ENCODE measurements at places on chromosomes 1 and 21.

- DNase-seq: no peak
Observed at GRCh38 chr1:99675292-99675691, 29.4 kb downstream of the PALMD start.

- DNase-seq: no peak
Observed at GRCh38 chr1:26280333-26281042, 602 bp downstream of the SH3BGRL3 start.

- no peak for DNase-seq
Observed at GRCh38 chr1:70893381-70893780, 154.2 kb downstream of the PTGER3 start.

DNA sequence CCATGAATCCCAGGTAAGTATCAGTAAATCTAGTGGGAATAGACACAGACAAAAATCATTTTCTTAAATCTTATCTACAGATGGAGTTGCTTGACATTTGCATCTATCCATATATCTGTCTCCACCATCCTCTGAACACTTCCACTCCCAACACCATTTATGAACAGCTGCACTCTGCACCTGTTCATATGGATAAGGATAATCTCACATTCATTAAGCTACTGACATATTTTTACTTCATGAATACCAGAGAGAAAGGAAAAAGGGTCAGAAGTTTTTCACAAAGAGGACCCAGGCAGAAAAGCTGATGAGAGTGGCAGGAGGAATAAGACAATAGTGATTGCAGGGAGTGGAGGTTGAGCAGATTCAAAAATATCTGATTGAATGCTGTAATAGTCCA lies 222.6 kb downstream of the DNAH14 start:
- no peak for DNase-seq

- no peak for DNase-seq
Observed at GRCh38 chr1:235073968-235074522, 54.6 kb downstream of the TOMM20 start.

DNA sequence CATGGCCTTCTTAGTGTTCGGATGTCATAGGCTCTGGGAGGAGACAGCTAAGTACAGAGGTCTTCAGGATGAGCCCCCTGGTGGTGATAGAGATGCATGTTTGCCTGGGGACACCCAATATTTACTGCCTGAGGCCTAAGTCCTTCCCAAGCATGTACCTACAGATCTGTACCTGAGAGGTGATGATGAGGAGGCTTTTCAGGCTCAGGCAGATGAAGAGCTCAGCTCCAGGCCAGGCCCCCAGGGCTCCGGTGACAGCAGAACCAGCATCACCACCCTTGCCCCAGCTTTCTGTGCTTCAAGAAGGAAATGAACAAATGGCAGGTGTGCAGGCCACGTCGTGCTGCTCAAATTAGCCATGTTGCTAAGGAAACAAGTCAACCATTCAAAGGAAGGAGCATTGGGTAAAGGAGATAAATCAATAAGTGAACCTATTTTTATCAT lies 21.1 kb downstream of the CACNA1E start:
- DNase-seq: no peak

DNA sequence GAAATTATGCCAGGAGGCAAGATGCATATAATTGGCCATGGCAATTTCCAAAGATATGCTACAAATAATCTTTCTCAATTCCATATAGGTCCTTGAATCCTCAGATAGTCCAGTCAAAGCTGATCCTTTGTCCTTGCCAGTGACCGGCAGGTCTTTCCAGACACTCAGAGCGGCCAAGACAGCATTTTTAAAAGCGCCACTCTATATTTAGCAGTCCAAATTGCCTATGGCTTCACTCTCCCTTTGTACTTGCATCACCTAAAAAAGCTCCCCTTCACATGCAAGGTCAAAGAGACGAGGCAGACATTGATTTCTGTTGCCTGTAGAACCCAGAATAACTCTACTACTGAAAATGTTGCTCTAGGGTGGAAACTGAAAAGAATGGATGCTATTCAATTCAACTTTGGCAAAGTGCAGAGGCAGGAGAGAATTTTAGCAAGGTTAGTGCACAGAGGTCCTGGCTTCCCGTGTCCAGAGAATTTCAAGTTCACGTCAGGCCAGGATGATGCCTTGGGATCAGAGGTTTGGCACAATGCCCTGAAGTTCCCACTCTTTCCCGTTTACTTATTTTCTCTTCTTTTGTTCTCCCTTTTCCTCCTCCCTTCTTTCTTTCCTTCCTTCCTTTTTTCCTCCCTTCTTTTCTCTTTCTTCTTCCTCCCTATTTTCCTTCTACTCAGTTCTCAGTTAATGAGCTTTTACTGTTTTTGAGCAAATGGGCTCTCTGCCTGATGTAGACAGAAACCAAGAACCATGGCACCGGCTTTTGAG lies 108.5 kb downstream of the KCNK1 start:
- DNase-seq: no peak

GRCh38 chr1:109917768-109918606 lies 7.3 kb downstream of the CSF1 start:
- DNase-seq: no peak

GRCh38 chr1:96710708-96711477 lies 10.7 kb upstream of the PTBP2 start:
- DNase-seq: no peak

- DNase-seq: no peak
Observed at GRCh38 chr1:109498161-109498801, 4.4 kb downstream of the CYB561D1 start.

DNA sequence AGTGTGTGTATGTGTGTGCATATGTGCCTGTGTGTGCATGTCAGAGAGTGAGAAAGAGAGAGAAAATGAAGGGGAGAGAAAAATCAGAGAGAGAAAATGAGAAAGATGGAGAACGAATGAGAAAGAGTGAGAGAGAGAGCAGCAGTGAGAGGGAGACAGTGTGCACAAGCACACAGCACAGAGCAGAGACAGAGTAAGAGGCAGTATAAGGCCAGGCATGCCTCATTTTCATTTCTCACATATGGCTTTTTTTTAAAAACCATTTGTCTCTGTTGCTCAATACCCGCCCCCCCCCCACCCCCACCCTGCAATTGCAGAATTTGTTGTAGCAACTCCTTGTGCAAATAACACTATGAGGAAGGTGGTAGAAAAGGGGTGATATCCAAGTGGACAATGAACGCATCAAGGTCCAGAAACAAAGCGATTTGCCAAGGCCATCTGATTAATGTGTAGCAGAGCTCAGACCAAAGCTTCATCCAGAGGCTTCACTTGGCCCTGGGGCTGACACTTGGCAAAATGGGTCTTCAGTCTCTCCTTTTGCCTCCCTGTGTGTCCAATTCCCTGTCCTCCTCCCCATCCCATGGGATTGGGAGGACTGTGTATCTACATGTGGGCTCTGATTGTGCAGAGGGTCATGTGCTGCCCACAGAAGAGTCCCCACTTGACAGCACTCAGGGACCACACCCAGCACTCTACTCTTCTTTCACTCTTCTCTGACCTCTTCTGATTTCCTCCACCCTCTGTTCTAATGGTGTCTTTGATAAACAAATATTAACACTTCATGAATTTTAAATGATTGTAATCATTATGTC lies 38.9 kb upstream of the HSD3B1 start:
- DNase-seq: no peak

GRCh38 chr1:46488343-46489168 lies 1.1 kb upstream of the DMBX1 start:
- DNase-seq: no peak

GRCh38 chr1:8006037-8006963 lies 19.8 kb downstream of the ERRFI1 start:
- no peak for DNase-seq

- DNase-seq: no peak
Observed at GRCh38 chr1:244173240-244173639, 122.2 kb downstream of the ZBTB18 start.

- DNase-seq: no peak
Observed at GRCh38 chr1:63967901-63968300, 194.1 kb downstream of the ROR1 start.

GRCh38 chr1:21258331-21259134 lies 31.7 kb downstream of the ECE1 start:
- DNase-seq: no peak

DNA sequence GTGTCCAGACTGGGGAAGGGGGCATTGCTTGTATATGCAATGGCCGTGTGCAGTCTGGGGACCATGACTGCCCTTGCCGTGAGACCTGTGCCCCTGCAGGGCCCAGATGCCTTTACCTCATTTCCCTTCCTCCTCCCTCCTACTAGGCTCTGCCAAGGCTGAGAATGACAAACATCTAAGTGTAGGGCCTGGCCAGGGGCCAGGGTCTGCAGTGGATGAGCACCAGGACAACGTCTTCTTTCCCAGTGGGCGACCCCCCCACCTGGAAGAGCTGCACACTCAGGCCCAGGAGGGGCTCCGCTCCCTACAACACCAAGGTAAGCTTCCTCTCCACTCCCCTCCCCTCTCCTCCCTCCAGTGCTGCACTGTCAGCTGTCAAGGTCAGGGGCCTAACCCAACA lies 49.5 kb downstream of the YARS1 start:
- DNase-seq: no peak

DNA sequence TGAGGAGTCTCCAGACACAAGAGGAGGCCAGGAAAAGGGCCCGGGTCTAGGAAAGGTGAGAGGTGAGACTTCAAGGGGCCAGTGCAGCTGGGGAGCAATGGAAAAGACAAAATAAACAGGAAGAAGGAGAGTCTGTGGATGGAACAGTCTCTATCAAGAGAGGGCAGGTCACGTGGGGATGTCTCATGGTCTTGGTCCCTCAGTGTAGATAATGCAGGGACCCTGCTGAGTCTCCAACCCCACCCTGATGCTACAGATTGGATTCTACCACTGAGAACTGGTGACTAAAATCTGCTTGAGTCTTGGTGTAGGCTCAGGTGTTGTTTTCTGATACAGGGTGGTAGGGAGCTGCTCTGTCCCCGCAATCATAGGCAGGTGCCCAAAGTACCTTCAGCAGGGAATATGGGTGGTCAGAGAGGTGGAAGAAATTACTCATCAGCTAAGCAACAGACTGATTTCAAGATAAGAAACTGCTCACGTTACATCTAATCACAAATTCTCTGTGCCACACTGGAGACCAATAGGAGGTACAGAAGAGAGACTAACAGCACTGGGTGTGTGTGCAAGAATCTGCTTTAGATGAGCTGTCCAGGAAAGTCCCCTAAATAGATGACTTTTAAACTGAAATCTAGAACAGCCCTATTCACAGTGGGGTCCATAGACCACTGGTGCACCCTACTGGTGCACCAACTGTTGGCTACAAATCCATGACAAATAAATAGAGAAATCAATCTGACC lies 101.5 kb upstream of the TLR5 start:
- no peak for DNase-seq

DNA sequence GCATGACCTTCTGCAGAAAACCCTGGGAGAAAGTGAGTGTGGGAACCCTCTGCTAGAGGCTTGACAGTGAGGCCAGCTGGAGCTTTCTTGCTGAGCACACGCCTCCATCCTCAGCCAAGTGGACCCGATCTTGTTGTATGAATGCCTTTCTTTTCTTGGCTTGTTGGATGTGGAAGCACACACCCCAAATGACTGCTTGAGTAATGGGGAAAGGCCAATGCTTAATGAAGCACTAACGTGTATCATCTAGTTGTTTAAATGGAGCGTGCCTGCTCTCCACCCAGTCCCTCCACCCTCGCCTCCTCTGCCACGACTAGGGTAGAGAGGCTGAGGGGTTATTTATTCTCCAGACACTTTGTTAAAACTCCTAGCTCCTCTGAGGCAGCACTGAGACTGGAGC lies 54.3 kb upstream of the IKBKE start:
- no peak for DNase-seq

Data from hematopoietic multipotent progenitor cell treated with erythropoietin and hydrocortisone succinate and interleukin-3 and kit ligand, for 15 days (in vitro differentiated cells).